ENCODE measurements at places on chromosomes 2 and 18. TPM values are rescaled to one million over a fixed set of nuclear protein-coding genes. Genes with fewer than 3 reads are reported as not detected.

GLI2 gene
- total RNA-seq = not detected

NT5C1B gene
- not detected for total RNA-seq

CSRNP3 gene
- total RNA-seq = not detected

AQP12A gene
- total RNA-seq = not detected

SNED1 gene
- total RNA-seq = 90.1 TPM

PJVK gene
- total RNA-seq = 4.1 TPM

GRCh38 chr2:11446733-11447248 lies 19.2 kb downstream of the E2F6 start:
- peak; percentile 50 for DNase-seq

- DNase-seq = no peak
Observed at GRCh38 chr18:61921621-61922235, 28.9 kb upstream of the RNF152 start.

DNA sequence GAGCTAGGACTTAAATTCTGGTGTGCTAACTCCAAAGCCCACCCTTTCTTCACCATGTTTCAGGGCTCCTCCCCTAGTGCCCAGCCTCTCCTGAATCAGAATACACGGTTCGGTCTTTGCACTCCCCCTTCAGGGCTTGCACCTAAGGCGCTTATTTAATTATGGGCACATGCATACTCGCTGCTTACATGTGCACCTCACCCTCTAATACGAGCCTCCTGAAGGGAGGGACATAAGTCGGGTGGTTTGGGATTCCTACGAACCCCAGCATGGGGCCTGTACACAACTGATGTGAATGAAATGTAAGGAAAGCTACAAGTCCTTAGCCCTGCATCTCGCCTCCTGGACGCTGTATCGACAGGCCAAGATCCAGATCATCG lies 435 bp downstream of the IFT172 start:
- no peak for DNase-seq

DNA sequence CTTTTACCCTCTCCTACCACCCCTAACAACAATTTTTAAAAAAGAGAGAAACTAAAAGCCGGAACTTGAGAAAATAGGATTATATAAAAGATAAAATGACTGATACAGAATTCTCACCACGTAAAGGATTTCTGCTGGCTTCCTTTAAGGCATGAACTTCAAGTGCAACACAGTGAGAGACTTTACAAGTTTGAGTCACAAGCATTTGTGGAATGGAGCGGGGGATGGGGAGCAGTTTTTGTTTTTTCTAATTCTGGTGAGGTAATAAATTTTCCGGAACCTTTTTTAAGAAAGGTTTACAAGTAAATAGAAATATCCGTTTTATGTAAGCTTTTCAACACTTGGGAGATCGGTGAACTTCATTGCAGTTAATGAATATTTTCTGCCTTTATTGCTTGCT lies 1.8 kb upstream of the CDH2 start:
- DNase-seq = no peak

DNA sequence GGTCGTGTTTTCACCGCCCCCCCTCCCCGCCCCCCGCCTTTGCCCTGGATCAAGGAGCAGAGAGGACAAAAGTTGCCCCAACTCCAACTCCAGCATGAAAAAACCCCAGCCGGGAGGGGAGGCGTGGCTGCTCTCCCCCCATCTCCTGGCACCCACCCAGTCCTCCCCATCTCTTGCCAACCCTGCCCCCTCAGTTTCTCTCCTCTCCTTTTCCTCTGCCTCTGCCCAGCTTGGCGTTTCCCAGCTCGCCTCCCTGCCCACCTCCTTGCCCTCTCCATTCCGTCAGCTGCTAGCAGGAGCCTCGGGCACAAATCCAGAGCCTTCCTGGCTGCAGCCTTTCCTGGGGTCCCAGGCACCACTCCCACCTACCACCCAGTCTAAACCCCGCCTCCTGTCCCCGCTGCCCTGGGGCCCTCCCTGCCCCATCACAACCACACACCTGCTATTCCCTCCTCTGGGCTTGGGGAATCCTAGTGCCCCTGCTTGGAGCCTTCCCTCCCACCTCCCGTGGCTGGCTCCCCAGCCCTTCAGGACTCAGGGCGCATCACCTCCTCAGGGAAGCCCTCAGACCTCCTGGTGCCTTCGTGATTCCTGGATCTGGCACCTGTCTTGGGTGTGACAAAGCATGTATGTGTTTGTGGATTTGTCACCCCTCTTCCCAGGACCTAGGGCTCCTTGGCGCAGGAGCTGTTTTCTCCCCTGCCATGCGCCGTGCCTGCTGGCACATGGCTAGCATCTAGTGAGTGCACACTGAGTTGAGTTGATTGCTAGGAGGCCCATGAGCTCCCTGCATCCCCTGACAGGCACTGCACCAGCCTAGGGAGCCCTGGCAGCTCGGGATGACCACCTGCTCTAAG lies 209.1 kb downstream of the TFCP2L1 start:
- DNase-seq = no peak

- DNase-seq = no peak
Observed at GRCh38 chr2:204110751-204111516, 174.4 kb downstream of the ICOS start.

DNA sequence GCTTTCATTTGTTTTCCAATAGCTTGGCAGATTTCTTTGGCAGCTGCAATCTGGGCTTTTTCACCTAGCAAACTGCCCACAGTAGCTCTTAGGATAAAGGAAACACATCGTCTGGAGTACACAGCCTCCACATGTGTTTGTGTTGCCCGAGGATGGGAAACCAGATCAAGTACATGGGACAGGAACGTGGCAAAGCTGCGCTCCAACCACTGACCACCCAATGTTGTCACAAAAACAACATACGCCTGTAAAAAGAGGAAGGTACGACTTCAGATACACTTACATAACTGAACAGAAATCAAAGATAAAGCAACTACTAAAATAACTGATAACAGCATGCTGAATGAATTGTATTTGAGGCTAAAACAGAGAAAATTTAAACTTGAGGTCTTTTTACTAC lies 15.5 kb downstream of the HEATR5B start:
- no peak for DNase-seq

DNA sequence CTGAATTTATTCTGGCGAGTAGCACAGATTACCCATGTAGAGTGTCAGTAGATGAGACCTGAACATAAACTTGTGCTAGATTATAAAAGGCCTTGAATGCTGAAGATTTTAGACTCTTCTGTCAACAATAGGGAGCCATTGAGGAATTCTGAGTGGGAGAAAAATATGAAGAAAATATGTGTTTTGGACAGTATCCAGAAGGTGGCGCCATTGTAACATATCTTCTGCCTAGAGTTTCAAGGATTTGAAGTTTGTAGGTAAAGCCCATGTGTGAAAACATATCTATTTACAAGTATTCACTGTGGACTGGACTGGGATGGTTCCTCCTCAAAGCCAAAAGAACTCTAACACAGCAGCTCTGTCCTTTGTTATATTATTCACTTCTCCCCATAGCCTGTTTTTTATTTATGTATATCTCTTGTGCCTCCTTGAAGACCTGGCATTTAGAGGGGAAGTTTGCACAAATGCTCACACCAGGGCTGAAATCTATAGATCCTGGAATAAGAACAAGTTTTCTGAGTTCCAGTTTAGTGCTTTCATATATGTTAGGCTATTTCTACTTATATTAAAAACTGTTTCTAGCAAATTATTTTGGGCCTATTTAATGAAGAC lies 124.9 kb downstream of the RDH14 start:
- peak; percentile 9 for DNase-seq

DNA sequence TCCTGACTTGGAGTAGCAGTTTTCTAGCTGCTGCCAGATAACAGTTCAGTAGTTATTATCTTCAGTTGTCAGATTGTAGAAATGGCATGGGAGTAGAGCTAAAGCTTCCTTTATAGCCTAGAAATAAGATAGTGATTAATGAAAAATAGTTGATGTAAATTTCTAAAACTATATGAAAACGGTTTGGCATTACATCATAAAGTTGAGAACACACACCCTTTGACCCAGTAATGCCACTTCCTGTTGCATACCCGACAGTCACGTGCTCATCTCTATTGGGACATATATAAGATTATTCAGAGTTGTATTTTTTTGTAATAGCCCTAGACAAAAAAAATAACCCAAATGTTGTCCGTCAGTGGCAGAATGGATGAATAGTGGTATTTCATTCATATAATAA lies 39.4 kb upstream of the ASB1 start:
- no peak for DNase-seq

Measured in CD4-positive, alpha-beta memory T cell (primary cell).